ENCODE measurements at places on chromosomes 16 and 17. TPM values are rescaled to one million over a fixed set of nuclear protein-coding genes. Genes with fewer than 3 reads are reported as not detected.

- H3K4me3 ChIP-seq, result no peak overlapping the region
- H3K4me1 ChIP-seq, result peaks cover 39% of the 10 kb centered on the region
- H3K27ac ChIP-seq, result no peak overlapping the region
- DNase-seq, result no peak
- peaks cover 59% of the 10 kb centered on the region for H3K36me3 ChIP-seq
Measured at GRCh38 chr16:2773188-2773968, 3.7 kb downstream of the ELOB start.

Gene NOL3
- 36.7 TPM for total RNA-seq

DNA sequence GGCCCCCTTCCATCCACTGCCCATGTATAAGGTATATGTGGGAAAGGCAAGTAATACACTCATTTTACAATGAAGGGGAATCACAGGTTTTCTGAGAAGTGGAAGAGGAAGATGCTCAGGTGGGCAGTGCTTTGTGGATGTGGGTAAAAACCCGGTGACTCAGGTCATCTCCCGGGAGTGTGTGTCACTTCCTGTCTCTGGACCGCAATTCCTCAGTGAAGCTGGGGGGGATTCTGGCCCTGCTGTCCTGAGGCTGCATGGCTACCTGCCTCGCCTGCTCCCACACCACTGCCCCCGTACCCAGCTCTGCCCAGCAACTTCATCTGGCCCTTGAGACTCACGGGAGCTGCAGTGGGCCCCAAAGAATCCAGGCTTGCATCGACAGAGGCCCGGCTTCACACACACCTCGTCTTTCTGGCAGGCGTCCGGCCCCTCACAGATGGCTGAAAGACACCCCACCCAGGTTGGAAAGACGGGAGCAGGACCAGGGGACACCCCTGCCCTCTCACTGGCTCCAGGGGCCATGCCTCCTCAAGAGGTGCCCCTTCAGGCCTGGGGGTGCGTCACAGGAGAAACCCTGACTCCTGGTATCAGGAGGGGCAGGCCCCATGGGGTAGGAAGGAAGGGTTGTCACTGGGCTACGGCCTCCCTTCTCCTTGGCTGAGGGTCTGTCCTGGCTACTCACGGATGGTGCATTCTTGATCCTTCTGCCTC lies 882 bp downstream of the SCARF1 start:
- peak overlapping the region; percentile 74 for H3K27ac ChIP-seq
- H3K27me3 ChIP-seq, result no peaks in the 10 kb centered on the region
- H3K36me3 ChIP-seq, result no peaks in the 10 kb centered on the region
- H3K4me1 ChIP-seq, result peaks cover 31% of the 10 kb centered on the region
- peak; percentile 59 for DNase-seq

Gene TEKT1
- not detected for total RNA-seq

DNA sequence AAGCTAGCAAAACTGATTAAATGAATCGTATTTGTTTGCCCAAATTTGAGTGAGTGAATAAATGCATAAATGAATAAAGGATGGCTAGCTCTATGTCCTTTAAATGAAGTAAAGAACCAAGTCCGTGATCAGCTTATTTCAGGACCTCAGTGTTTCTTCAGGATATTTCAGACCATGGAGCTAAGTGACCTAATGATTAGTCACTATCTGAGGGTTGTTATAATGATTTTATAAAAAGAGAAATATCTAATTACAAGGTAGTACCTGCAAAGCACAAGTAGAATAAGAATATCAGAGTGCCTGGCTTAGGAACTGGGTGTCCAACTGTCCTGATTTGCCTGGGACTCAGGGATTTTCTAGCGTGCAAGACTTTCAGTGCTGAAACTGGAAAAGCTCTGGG lies 12.5 kb downstream of the KCNJ2 start:
- DNase-seq, result no peak
- H3K4me1 ChIP-seq, result no peaks in the 10 kb centered on the region
- H3K27me3 ChIP-seq, result peaks cover 6% of the 10 kb centered on the region
- no peak overlapping the region for H3K4me3 ChIP-seq

GRCh38 chr17:37710344-37710886 lies 34.4 kb downstream of the HNF1B start:
- H3K4me3 ChIP-seq, result no peak overlapping the region
- DNase-seq, result no peak
- H3K36me3 ChIP-seq, result no peaks in the 10 kb centered on the region

DNA sequence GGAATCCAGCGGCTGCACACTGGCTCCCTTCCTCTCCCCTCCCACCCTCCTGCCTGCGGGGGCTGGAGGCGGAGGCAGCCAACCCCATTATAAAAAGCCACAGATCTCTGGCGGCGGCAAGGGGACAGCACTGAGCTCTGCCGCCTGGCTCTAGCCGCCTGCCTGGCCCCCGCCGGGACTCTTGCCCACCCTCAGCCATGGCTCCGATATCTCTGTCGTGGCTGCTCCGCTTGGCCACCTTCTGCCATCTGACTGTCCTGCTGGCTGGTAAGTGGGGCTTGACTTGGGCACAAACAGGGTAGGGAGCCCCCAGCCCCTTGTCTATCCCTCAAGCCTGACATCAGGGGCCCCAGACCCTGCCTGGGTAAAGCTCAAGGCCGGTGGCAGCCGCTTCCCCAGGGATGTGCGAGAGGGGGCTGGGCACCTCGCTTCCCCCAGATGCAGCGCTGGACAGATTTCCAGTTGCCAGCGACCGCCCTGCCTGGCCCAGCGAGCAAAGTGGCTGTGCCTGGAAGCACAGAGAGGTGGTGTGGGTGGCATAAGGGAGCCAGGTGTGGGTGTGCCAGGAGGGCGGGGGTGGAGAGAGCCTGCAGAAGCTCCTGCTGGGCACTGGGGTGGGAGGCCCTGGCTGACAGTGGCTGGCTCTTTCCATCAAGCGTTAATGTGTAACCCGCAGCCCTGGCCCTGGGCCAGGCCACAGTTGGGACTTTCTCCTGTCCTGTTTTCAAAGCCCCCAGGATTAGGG lies at the start of gene CX3CL1:
Gene CX3CL1 (plus strand): TSS at position 119 of the 745 bp plus-strand sequence. CDS start 79 bp downstream, at position 198.
- H3K36me3 ChIP-seq, result no peaks in the 10 kb centered on the region
- peaks cover 10% of the 10 kb centered on the region for H3K27me3 ChIP-seq
- H3K27ac ChIP-seq, result no peak within 1 kb of the TSS

DNA sequence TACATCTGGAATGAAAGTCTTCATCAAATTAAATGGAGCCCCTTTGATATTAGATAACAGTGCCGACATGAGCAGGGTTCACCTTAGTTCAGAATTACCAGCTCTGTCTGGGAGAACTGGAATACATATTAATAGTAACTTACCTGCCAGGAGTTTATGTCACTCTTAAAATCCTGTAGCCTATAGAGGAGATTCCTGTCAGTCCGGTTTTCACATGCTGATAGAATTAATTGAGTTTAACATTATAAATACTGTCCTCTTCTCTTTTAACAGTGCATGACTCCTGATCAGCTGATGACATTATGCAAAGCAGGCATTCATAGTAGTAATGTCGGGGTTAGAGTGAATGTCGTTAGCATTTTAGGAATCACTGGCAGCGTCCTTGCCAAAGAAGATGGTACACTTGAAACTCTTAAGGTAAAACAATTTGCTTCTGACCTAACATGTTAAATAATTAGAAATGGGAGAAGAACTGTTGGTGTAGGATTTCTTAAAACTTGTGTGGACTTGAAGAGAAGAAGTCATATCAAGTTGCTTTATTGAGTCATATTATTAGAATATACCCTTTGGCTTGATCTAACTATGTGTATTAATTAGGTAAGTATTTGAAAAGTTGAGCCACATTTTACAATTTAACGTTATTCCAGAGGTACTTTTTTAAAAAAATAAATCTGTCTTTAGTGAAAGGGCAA lies 34.3 kb downstream of the HEATR3 start:
- H3K4me3 ChIP-seq, result no peak overlapping the region
- no peak for DNase-seq
- peaks cover 12% of the 10 kb centered on the region for H3K4me1 ChIP-seq

Gene RGS9
- total RNA-seq, result 30.4 TPM

GRCh38 chr17:38333635-38334295 lies 10.0 kb downstream of the GPR179 start:
- no peaks in the 10 kb centered on the region for H3K4me1 ChIP-seq
- H3K4me3 ChIP-seq, result no peak overlapping the region
- H3K27ac ChIP-seq, result no peak overlapping the region
- no peaks in the 10 kb centered on the region for H3K36me3 ChIP-seq

Gene PDIA2
- total RNA-seq, result not detected

Gene NEUROD2
- total RNA-seq, result not detected

DNA sequence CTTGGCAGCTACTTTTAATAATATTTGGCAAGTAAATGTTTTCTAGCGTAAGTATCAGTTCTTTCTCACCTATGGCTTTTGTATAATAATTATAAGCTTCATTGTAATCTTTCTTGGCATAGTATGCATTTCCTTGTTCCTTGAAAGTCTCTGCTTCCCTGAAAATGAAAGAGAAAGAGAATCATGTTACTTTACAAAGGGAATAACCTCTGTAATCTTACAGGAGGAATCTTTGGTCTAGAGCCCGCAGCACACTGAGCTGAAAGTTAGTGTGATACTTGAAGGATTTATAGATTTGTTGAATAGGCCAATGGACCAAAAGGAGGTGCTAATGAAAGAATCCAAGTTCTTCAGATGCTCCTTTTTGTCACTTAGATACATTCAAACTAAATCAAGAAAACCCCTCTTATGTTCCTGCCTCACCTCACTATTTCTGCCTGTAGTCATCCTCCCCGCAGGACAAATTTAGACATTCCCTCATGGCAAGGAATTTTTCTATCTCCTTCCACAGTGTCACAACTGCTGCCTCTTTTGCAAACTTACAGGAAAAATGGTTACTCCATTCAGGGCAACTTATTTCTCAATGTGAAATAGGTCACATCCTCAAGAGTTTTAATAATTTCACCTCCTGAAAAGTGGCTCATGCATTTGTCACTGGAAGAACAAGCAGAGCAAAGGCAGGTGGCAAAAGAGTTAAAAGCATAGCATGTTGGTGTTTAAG lies 16.7 kb downstream of the DNAJC7 start:
- H3K27ac ChIP-seq, result no peak overlapping the region
- peaks cover 57% of the 10 kb centered on the region for H3K36me3 ChIP-seq
- no peaks in the 10 kb centered on the region for H3K27me3 ChIP-seq
- H3K4me3 ChIP-seq, result no peak overlapping the region
- peaks cover 7% of the 10 kb centered on the region for H3K4me1 ChIP-seq

DNA sequence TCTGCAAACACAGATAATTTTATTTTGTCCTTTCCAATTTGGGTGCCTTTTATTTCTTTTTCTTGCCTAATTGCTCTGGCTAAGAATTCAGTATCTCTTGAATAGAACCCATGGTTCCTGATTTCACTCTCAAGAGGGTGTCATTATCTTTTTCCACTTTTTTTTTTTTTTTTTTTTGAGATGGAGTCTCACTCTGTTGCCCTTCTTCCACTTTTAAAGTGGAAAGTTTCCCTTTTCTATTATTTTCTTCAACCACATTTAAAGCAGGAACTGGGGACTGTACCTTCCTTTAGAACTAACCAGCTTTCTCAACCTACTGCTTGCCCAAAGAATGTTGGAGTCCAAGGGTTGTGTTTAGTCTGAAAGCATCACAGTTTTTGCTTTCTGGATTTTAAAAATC lies 31.1 kb downstream of the SLFN11 start:
- H3K27me3 ChIP-seq, result peaks cover 9% of the 10 kb centered on the region
- no peak for DNase-seq
- peaks cover 55% of the 10 kb centered on the region for H3K36me3 ChIP-seq
- H3K4me1 ChIP-seq, result peaks cover 71% of the 10 kb centered on the region
- H3K27ac ChIP-seq, result peak overlapping the region; percentile 78
- H3K4me3 ChIP-seq, result peak overlapping the region; percentile 63

DNA sequence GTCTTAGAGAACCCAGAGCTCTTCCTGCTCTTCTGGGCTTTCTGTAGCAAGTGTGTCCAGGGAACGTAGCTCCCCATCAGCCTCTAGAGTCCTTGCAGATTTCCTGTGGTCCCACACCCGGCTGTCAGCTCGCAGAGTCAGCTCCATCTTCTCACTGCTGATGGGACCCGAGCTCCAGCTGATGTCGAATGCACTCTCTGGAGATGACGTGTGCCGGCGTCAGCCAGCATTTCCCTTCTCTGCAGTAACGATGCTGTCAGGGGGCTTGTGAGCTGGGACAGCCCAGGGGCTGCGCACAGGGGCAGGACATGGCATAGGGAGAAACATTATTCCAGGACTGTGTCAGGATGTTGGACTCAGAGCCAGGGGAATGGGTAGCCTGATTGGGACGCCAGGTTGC lies 87.8 kb downstream of the SNX29 start:
- peaks cover 4% of the 10 kb centered on the region for H3K4me1 ChIP-seq
- DNase-seq, result no peak
- H3K36me3 ChIP-seq, result no peaks in the 10 kb centered on the region
- H3K27ac ChIP-seq, result no peak overlapping the region
- H3K27me3 ChIP-seq, result no peaks in the 10 kb centered on the region
- H3K4me3 ChIP-seq, result no peak overlapping the region

DNA sequence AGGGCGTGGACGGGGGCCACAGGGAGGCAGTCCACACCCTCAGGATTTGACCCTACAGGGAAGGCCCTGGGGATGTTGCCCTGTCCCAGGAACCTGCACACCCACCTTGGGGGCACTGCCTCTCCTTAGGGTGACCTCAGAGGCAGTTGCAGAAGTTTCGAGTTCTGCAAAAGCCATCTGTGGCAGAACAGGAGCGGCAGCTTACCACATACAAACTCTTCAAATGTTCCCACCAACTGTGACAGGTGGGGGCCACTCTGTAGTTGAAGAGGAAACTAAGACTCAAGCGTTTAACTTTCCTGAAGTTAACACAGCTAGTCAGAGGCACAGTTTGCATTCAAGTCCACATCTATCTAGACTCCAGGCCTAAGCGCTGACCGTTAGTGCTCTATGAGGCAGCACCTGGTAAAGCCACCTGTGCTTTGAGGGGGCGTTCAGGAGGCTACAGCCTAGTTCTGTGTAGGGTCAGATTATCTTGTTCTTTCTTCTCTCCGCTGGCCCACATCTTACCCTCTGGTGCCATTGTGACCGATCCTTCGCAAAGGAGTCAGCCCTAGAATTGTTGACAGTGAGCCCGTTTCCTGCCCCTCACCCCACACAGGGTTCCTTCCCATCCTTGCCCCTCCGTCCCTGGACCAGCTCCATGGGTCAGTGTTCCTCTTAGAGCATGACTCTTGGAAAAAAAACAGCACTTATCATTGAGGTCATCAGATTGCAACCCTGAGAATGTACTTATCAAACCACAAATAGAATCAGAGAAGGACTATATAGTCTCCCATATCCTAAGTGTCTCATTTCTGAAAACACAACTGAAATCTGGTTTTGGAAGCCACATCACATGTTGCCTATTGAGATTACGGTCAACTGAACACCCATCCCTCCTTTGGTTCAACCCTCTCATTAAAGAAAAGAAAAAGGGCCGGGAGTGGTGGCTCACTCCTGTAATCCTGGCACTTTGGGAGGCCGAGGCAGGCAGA lies 45.4 kb downstream of the CDH1 start:
- DNase-seq, result no peak
- no peak overlapping the region for H3K27ac ChIP-seq
- peaks cover 6% of the 10 kb centered on the region for H3K4me1 ChIP-seq
- peaks cover 39% of the 10 kb centered on the region for H3K27me3 ChIP-seq
- no peaks in the 10 kb centered on the region for H3K36me3 ChIP-seq

- H3K27me3 ChIP-seq, result no peaks in the 10 kb centered on the region
- DNase-seq, result no peak
- peaks cover 18% of the 10 kb centered on the region for H3K36me3 ChIP-seq
- no peak overlapping the region for H3K27ac ChIP-seq
Measured at GRCh38 chr17:57110579-57111325, 25.7 kb downstream of the AKAP1 start.

Gene CDH5
- total RNA-seq, result not detected

Gene AIPL1
- not detected for total RNA-seq

Measured in activated CD4-positive, alpha-beta memory T cell treated with anti-CD3 and anti-CD28 coated beads, Interleukin-2, amount 10 ng/mL, durations not matched to agents 7 days and 5 days (primary cell).